ENCODE measurements at places on chromosomes 7 and 10.

- DNase-seq, result no peak
These were observed 157.2 kb upstream of the ZNF92 start for GRCh38 chr7:65216469-65216868.

DNA sequence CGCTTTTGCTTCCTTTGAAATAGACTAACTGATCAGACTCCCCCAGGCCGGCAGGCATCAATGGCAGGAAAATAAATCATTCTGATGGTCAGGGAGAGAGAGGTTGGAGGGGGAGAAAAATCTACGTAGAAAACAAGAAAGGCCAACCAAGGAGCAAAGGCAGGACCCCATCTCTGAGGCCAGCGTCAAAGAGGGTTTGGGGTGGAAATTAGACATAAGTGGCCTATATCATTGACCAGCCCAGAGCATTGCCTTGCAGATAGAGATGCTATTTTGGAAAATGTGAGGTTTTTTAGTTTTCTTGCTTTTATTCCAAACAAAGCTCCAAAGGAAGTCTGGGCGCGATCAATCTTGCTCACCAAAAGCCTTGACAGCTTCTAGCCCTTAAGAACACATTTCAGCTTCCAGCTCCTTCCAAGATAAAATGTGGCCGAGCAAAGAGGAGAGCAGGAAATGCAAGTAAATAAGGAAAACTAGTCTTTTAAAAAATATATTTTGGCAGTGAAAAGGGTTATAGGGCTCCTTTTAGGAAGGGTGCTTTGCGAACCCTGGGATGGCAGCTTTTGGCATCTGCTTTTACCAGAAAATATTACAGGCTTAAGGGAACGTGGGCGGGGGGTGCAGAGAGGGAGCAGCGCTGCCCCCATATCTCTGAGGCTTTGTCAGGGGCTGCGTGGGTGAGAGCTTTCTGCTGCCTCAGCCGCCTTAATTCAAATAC lies 2.0 kb upstream of the HOXA2 start:
- DNase-seq, result no peak

- no peak for DNase-seq
These were observed 546.9 kb downstream of the KCNMA1 start for GRCh38 chr10:77090381-77091356.

- no peak for DNase-seq
These were observed 698.9 kb downstream of the PARD3 start for GRCh38 chr10:34116220-34116641.

DNA sequence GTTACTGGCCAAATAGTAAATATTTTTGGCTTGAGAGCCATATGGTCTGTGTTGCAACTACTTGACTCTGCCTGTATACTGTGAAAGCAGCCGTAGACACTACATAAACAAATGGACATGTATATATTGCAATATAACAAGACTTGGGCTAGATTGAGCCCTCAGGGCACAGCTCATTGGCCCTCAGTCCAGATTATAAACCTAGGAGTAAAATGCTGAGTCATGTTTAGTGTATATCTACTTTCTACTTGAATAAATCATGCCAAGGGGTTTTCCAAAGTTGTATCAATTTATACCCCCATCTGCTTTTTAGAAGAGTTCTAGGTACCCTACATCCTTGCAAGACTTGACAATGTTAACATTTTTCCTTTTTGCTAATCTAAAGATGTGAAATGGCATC lies 27.4 kb upstream of the POU6F2 start:
- DNase-seq, result no peak

- no peak for DNase-seq
These were observed 869 bp downstream of the LAMB4 start for GRCh38 chr7:108129018-108129965.

DNA sequence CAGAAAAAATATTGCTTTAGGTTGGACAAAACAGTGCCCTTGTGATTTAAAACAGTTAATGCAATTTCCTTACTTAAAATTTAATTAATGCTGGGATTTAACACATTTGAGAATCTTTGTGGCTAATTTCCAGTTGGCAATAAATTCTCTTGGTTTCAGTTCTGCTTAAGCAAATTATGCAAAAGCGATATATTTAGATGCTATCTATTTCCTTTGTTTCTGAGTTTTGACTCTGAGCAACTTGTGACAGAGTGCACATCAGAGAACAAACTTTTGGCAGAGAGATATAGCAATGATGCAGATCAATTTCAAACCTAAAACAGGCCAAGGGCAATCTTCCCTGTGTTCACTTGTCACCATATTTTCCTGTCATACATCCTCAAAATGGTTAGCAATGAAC lies 933.6 kb upstream of the ZWINT start:
- DNase-seq, result no peak

DNA sequence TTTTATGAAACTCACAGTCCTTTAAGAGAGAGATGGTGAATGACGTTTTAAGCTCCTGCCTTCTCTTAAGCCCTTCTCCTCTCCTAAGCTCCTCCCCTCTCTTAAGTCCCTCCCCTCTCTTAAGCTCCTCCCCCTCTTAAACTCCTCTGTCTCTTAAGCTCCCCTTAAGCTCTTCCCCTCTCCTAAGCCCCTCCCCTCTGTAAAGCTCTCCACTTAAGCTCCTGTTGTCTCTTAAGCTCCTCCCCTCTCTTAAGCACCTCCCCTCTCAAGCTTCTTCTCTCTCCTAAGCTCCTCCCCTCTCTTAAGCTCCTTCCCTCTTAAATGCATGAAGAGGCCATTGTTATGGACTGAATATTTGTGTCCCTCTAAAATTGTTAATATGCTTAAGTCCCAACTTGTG lies 1180.6 kb upstream of the AUTS2 start:
- no peak for DNase-seq

DNA sequence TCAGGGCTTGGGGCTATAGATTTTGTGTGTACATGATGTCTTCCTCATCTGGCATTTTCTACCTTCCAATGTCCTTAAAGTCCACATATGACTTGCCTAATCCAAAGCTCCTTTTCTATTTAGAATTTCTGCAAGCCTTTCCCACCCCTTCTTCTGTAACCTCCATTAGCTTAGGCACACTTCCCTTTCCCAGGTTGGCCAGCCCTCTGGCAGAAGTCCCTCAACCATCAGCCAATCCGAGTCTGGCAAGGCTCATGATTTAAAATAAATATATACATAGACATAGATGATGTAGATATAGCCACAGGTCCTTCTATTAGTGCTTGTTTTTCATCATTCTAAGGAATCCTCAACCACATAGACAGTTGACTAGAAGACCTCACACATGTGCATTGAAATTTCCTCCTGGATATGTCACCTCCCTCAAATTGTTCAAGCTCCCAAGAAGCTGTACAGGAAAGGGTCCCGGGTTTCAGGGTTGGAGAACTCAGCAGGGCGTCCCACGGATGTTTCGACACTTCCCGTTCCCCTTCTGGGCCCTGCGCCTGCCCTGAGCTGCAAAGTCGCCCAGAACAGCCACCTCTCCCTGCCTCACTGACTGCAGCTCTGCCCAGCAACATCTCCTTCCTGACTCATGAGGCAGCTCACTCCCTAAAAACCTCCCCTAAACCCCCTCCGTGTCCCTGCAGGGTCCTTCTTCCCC lies 20.4 kb upstream of the PIK3AP1 start:
- DNase-seq, result no peak

- no peak for DNase-seq
These were observed 195.3 kb downstream of the FAM107B start for GRCh38 chr10:14579405-14579804.

Data from GM04503 (cell line).